T follicular helper cell (primary cell): ENCODE measurements at places on chromosomes 5 and 9.
A peak's percentile ranks its signal among the peaks of the same experiment; 100 is the strongest.

DNA sequence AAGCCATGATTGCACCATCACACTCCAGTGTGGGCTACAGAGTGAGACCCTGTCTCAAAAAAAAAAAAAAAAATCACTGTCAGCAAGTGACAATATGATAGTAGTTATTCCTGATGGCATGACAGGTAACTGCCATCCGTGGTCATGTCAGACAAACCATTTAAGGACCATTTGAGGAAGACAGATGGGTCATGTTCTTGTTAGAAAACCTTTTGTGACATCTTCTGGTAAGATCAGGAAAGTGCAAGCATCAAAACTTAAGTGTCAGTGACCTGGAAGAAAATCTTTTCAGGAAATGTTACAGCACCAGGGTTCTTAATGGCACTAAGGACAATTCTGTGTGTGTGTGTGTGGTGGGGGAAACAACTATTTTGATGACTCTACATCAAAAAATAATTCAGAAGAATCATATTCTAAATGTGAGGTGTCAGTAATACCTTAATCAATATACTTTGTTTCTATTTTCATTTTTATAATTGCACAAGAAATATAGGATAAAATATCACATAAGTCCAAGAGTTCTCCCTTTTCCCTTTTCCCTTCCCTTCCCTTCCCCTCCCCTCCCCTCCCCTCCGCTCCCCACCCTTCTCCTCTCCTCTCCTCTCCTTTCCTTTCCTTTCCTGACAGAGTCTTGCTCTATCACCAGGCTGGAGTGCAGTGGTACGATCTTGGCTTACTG, 17.8 kb downstream of the SLC38A9 start:
- no peak for DNase-seq

DNA sequence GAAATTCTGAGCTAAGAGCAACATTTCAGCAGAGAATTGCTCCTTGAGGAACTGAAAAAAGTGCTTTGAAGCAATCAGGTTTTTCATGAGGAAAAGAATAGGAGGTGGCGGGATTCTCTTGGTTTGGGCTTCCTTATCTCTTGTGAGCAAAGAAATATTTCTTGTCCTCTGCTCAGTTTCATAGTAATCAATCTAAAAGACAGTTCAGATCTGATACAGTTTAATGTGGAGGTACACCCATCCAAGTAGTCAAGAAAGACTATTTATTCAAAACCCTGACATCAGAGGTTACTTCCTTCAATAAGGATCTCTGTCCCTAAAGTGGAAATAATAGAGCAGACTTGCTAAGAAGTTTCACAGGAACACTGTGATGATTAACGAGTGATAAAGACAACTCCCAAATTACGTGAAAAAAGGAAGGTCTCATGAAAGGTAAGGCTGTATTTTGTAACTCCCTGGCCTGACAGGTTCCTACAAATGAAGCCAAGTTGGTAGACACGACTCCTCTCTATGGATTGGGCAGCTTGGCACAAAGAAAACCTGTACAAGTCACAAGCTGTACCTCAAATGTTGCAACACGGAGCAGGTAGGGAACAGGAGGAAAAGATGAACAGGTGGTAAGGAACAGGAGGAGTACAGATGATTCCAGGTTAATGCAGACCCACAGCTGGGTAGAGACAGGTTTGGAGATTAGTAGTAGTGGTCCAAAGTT, 94.1 kb downstream of the SUSD1 start:
- DNase-seq: no peak

- DNase-seq: no peak
These were observed 10.0 kb downstream of the FAM13B start for GRCh38 chr5:138022912-138023311.

DNA sequence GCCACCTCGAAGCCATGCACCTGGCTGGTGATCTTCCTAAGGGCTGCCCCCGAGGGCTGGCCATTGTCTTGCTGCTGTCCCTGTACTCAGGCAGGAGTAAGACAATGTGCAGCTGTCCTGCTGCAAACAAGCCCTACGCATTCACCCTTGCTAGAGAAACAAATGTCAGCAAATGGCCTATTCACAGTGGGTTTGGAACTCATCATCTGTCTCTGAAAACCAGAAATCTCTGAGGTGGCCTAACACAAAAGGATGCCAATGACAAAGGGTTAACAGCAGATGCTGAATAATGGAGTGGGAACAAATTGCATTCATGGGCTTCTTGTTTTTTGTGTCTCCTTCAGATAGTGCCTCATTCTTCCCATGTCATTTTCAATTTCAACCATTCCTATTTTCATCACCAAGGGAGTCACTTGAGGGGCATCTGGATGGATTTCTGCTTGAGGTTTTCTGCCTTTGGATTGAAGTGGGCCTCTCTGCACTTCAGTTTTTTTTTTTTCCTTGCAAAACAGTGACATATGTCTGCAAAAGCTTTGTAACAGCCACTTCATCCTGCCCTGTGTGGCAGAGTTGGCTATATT, 261.6 kb upstream of the VLDLR start:
- DNase-seq: no peak

DNA sequence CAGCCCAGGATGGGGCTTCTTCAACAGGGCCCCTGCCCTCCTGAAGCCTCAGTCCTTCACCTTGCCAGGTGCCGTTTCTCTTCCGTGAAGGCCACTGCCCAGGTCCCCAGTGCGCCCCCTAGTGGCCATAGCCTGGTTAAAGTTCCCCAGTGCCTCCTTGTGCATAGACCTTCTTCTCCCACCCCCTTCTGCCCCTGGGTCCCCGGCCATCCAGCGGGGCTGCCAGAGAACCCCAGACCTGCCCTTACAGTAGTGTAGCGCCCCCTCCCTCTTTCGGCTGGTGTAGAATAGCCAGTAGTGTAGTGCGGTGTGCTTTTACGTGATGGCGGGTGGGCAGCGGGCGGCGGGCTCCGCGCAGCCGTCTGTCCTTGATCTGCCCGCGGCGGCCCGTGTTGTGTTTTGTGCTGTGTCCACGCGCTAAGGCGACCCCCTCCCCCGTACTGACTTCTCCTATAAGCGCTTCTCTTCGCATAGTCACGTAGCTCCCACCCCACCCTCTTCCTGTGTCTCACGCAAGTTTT, 23.6 kb downstream of the PCDHGC5 start:
- DNase-seq: peak; percentile 76

GRCh38 chr5:31770132-31770720, 131.3 kb downstream of the PDZD2 start:
- DNase-seq: no peak

- no peak for DNase-seq
These were observed 2.2 kb upstream of the SLC38A9 start for GRCh38 chr5:55714339-55714738.

- no peak for DNase-seq
These were observed 95.3 kb upstream of the SLC12A2 start for GRCh38 chr5:127988146-127988760.

- DNase-seq: no peak
These were observed 64.6 kb upstream of the SHISAL2B start for GRCh38 chr5:64625678-64626077.

GRCh38 chr5:55141945-55142690, 17.9 kb upstream of the GPX8 start:
- DNase-seq: no peak

GRCh38 chr5:100430268-100431195, 104.6 kb upstream of the FAM174A start:
- DNase-seq: peak; percentile 14

DNA sequence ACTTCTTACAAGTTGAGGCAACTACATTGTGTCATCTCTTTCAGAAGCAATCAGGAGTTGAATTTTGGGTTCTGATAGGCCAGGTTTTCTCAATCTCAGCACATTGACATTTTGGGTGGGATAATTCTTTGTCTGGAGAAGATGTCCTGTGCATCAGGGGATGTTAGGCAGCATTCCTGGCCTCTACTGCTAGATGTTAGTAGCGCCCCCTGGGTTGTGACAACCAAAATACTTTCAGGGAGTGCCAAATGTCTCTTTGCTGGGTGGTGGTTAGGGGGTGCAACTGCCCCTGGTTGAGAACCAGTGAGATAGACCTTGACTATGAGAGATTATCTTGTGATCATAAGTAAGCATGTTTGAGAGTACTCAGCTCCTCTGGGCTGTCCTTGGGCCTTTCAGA, 164.3 kb upstream of the KLF9 start:
- no peak for DNase-seq

DNA sequence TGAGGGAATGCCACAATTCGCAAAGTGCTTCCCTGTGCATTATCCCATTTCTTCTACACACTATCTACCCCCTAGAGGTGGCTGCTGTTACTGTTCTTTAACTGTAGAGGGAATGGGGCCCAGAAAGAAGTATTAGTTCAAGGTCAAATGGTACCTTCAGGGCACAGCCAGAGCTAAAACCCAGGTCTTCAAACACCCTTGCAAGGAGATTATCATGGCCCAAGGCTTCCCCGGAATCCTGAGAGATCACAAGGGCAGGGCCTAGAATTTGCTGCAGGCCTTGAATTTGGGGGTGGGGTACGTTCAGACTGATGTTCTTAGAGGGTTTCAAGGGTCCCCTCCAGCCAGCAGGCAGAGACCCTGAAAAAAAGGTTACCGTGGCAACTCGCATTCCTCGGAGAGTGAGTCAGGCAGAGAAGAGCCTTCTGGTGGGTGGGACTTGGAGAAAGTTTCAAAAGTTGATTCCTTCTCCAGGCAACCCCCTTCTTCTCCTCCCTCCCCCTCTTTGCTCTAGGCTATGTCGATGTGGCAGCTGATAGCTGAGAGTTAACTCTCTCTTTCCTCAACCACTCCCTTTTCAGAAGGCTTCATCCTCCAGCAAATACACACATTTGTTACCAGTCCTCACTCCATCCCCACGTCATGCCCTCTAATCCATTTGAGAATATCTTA, 1.9 kb downstream of the SPARC start:
- no peak for DNase-seq

DNA sequence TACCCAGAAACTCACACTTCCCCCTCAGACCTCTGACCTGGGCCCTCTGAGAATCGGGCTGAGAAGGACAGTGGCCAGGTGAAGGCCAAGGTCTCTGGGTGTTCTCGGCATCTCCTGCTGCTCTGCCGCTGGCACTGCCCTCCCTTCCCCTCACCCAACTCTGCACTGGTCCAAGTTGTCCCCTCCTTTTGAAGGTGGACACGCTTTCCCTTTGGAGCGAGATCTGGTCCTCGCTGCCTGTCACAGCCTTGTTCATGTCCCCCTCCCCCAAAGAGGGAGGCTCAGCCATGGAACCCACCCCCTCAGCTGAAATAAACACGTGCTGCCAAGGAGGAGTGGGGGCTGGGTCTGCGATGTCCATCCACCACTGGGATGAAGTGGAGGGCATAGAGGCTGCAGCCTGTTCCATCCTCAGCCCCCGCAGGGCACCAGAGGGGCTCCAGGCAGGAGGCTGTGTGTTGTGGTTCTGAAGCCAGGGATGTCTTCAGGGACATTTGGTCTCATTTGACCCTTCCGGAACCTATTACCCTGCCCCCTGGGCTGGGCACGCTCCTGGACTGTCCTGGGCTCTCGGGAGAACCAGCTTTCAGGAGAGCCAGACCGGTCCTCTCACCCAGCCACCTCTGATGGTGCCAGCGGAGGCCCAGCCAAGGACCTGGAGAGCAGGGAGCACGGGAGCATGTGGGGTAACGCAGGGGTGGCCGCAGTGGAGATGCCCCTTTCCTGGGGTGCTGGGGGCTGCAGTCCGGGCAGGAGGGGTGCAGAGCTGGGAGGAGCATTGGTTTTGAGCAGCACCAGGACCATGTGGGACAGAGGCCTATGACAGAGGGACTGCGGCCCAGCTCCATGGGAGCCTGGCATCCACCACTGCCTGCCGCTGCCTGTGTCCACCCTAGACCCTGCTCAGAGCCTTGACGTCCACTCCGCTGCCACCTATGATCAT, 4.7 kb upstream of the LCN2 start:
- no peak for DNase-seq

GRCh38 chr5:160071516-160071915, 47.7 kb downstream of the PWWP2A start:
- no peak for DNase-seq

- no peak for DNase-seq
These were observed 11.1 kb upstream of the NEUROG1 start for GRCh38 chr5:135546912-135547311.

GRCh38 chr9:92385477-92385876, 18.9 kb downstream of the OGN start:
- DNase-seq: no peak

DNA sequence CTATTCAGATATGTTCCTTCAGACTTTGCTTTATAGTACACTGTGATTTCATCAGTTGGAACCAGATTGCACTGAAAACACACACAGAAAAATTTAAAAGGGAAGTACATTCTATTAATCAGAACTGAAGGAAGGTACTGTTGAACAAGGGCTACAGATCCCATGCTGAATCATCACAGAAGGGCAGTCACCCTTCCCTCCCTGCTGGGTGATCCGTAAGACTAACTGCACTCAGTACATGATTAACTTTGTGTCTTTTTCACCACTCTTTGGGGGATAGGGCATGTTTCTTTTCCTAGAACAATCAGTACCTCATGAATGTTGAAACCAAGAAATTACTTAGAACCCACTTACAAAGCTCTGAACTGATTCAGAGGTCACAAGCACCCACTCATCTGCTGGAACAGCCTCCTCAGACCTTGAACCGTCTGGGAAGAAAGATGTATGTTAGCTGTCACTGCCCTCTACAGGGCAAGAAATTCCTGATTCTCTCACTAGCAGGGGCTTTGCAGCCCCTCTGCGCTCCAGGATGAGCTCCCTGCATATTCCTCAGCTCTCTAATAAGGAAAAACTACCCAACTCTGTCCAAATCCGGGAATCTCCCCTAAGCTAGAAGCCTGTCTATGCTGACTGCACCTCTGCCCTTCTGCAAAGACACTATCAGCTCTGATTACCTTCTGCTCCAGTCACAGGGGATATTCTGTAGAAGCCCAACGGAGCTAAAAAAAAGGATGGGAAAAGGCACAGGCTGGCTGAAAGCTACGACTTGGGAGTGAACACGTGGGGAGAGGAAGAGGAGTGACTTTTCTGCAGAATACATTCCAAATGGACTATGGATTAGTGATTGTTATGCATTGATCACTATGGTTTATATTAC, 51.0 kb downstream of the IARS1 start:
- no peak for DNase-seq

DNA sequence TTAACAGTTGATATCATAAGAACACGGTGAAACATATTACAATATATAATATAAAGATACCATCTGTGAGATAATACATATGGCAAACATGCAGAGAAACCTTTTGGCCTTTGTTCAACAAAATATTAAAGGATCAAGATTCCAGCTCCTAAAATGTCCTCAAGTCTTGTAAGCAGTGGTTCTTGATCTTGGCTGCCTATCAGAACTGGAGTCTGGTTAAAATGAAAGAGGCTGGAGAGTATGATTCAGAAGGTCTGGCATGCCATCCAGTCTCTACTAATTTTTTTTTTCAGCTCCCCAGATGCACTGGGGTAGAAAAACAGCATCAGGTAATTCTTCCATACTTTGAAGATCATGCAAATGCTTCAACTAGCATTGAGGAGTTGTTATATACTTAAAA, 83.2 kb downstream of the TNC start:
- no peak for DNase-seq
